NCI-H187 treated with DMSO at 0.1 percent for 48 hours (cell line): ENCODE measurements at places on chromosomes 6 and 20.

- DNase-seq = no peak
Observed at GRCh38 chr6:5103250-5103649, 18.1 kb downstream of the PPP1R3G start.

DNA sequence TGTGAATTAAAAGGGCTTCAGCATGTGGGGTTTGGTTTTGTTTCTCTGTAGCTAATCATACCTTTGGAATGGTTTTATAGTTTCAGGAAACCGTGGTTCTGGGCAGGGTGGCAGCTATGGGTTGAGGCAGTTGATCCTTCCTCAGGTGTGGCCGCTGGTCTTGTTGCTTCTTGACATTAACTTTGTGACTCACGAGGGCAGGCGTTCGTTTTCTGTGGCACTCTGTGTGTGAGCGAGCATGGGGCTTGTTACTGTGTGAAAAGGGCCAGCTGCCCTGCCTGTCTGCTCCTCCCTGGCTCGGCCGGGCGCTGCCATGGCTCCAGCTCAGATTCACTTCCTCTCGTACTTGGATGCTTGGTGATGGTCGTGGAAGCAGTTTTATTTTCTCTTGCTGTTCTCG lies 16.2 kb downstream of the DNAJC5 start:
- DNase-seq = no peak

DNA sequence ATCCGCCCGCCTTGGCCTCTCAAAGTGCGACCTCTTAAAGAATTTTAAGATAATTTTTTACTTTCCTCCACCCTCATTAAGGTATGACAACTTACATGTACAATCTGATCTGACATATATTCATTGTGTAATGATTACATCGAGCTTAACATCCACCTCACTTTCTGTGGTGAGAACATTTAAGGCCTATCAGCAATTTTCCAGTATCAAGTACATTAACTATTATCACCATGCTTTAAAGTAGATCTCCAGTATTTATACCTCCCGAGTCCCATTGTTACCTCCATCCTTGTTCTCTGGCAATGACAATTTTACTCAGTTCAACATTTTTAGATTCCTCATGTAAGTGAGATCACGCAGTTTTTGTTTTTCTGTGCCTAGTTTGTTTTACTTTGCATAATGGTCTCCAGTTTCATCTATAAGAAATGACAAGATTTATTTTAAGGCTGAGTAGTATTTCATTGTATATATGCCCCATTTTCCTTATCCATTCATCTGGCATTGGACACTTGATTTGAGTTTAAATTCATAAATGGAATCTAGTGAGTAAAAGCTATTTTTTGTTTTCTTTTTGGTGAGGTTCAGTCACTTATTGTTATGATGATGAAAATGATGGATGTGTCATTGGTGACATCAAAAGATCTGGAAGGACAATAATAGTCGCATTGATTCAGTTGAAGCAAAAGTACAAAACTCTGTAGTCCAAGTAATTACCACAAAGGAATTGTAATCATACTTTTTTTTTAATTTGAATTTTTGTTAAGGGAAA lies 87.0 kb downstream of the OR2B2 start:
- DNase-seq = no peak

DNA sequence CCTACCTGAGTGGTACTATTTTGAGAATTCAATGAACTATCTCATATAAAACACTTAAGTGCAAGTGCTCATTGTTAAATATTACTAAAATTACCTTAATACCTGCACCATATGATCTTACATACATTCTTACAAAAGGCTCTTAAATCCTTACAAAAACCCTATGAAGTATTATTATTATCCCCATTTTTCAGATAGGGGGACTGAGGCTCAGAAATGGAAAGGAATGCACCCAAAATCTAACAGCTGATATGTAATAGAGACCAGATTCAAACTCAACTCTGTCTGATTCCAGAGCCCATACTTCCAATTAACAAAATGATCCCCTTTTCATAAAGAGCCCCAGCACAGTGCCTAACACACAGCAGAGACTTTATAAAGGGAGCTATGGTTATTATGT lies 17.5 kb downstream of the BCL2L1 start:
- DNase-seq = no peak

DNA sequence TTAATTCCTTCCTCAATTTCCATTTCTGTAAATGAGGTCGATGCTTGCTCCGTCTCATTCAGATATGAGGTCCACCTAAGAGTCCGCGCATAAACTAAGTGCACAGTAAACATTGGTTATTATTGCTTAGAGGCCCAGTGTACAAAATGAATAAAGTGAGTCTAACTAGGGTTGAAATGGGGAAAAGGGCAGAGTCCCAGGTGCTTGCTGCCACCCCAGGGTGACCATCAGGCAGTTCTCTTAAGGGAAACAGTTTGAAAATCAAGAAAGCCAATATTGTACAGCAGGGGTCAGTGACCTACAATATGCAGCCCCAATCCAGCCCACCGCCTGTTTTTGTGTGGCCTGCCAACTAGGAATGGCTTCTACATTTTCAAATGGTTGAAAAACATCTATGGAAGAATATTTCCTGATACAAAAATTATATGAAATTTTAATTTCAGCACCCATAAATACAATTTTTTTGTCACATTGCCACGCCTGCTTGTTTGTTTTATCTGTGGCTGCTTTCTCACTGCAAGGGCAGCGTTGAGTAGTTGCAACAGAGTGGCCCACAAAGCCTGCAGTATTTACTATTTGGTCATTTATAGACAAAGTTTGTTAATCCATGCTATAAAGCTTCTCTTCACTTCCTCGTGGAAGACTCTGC lies 43.3 kb downstream of the SLC13A3 start:
- no peak for DNase-seq

DNA sequence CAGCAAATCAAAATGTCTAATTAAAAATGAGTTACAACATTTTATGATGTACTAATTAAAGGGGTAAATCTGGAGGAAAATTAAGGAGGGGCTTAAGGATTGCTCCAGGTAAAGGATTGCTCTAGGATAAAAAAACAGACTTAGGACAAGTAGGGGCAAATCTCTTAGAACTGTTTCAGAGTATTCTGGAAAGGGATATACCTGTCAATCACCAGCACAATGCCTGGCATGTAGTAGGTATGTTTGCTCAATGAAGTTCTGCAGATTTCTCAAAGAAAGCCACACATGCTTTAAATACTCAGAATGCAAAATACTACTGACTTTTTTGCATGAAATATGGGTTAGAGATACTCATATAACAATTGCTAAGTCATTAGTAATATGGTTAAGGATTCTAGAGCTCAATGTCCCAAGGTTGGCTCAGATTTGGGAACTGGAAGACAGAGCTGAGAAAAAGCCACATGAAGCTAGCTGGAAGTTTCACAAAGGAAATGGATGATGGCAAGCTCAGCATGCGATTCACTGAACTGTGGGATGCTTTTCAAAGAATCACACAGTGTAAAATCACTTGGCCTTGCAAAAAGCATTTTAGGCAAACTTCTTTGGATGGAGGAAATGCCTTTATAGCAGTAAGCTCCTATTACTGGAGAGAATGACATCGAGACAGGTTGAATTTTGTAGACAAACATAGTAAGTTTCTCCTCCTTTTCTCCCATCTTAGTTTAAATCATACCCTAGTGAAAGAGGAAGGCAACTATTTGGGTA lies 72.8 kb downstream of the MAP3K5 start:
- no peak for DNase-seq

DNA sequence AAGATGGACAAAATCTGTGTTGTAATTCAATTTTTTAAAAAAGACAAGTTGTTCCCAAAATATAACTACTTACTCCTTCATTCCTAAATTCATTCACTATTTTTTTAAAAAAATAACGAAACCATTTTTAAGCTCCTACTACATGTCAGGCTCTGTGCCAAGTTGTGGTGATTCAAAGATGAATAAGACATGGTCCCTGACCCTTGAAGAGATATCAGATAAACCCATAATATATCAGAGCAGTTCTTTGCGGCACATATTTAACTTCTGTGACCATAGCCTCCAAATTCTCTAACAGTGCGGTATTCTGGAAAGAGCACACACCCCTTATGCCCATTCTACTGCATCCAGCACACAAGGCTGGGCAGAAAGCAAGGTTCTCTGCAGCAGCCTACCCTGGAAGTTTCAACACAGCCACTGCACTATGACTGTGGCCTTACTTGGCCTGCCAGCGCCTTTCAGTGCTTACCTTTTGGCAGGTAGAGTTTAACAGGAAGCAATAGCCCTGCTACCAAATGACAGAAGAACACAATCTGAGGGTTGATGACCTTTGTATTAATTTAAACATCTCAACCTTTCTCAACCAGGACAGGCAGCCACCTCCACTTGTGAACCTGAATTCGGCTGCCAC lies 406.5 kb downstream of the BTBD9 start:
- no peak for DNase-seq

- DNase-seq = no peak
Observed at GRCh38 chr6:57265755-57266221, 43.7 kb upstream of the RAB23 start.

DNA sequence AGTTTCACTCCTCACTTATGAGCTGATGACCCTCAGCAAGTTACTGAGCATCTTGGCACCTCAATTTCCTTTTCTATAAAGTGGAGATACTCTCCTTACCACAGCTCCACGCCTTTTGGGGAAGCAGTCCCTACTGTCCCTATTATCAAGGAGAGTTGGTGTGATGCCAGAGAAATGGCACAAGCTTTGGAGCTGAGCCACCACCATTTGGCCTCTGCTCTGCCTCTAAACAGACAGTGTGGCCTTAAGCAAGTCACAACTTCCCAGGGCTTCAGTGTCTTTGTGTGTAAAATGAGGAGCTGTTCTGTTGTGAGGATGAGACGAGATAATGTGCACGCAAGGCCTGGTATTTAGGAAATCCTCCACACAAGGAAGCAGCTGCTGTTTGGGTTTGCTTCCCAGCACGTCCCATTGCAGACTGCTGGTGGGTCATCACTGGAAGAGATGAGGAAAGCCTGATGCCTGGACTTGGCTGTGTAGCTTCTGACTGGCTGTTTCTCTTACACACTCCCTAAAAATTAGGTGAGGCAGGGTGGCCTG lies 18.5 kb downstream of the NSFL1C start:
- DNase-seq = no peak

GRCh38 chr6:34068462-34069044 lies 77.3 kb downstream of the GRM4 start:
- DNase-seq = no peak

DNA sequence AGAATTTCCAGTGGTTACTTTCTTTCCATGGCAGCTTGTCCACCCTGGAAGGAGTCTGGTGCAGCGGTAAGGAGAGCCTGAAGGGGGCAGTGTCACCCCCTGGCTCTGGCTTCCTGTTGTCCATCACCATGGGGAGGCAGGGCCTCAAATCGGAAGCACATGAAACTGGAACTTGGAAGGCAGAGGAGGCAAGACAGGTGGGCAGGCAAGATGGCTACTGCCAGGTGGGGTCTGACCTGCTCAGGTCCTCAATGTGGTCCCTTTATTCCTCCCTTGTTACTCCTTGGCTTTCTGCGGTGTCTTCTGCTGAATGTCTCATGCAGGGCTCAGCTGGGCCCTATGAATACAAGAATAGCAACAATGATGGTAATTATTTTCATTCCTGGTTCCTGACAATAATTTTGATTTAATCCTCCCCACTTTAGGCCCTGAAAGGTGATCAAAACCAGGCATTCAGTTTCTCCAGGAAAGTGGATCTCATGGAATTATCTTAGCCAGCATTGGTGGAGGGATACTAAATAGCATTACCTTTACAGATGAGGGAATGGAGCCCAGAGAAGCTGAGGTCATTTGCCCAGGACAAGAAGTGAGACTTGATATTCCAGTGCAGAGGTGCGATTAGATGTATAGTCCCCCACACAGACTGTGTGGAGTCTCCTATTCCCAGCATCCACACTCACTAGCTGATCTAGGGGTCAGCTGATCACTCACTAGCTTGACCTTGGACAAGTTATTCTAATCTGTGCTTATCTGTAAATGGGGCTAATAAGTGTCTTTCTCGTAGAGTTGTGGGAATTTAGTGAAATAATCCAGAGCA lies 17.6 kb upstream of the SNAI1 start:
- DNase-seq = no peak

DNA sequence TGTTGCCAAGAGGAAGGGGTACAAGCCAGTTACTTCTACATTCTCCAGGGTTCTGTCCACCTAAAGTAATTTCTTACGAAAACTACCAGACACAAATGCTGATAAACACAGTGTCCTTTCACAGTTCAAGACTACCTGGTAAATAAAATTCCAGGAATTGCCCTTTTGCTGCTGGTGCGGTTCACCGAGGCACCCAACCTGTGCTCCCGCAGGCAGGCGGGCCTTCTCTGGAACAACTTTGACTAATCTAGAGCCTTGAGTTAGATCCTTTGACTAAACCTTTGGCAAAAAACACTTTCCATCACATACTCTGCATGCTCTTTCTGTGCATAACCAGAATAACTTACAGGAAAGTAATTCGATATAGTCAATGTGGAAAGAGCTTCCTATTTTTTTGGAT lies 107.0 kb downstream of the HUS1B start:
- no peak for DNase-seq

- DNase-seq = no peak
Observed at GRCh38 chr6:156963712-156964700, 186.8 kb downstream of the ARID1B start.

DNA sequence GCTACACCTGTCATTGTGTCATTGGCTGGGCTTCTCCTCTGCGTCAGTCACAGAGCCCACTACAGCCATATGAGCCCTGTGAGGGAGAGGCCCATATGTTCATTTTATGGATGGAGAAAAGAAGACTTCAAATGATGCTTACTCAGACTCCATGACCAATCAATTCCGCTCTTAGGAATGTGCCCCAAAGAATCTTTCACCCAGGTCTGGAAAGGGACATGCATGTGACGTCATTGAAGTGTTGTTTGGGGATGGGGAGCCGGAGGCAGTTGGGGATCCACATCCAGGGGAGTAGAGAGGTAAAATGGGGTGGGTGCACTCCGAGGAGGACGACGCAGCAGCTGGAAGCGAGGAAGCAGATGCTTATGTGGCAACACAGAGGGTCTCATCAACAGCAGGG lies 9.6 kb upstream of the C6orf132 start:
- no peak for DNase-seq

- DNase-seq = no peak
Observed at GRCh38 chr6:48798296-48798695, 664.8 kb downstream of the MMUT start.

DNA sequence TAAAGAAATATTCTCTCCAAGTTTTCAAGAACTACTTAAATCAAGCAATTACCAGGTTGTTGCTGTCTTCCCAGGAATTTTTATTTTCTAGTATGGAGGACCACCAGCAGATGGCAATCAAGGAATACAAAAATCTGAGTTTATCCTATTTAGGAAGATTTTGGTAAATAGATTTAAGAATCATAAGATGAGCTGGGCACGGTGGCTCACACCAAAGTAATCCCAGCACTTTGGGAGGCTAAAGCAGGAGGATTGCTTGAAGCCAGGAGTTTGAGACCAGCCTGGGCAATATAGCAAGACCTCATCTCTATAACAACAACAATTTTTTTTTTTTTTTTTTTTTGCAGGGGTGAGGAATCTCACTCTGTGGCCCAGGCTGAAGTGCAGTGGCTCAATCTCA lies 19.3 kb upstream of the SEC63 start:
- no peak for DNase-seq

DNA sequence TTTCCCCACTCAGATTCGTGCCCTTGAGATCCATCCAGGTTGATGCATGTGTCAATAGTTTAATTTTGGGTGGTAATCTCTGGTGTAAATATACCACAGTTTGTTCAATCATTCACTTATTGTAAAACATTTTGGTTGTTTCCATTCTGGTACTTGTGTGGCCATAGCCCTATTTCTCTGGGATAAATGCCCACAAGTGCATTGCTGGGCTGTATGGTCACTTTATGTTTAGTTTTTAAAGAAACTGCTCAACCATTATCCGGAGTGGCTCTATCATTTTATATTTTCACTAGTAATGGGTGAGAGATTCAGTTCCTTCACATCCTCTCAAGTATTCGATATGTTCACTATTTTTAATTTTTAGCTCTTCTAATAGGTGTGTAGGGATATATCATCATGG lies 60.7 kb upstream of the RNF24 start:
- no peak for DNase-seq
